Stimulated activated CD8-positive, alpha-beta memory T cell treated with anti-CD3 and anti-CD28 coated beads, Interleukin-4, amount 100 ng/mL, for 24 hours (primary cell): ENCODE measurements at places on chromosomes 4 and X.

GRCh38 chr4:185282968-185283367 lies 73.6 kb downstream of the SNX25 start:
- no peak for DNase-seq

GRCh38 chrX:150567645-150568319 lies 639 bp upstream of the MTM1 start:
- DNase-seq = no peak

DNA sequence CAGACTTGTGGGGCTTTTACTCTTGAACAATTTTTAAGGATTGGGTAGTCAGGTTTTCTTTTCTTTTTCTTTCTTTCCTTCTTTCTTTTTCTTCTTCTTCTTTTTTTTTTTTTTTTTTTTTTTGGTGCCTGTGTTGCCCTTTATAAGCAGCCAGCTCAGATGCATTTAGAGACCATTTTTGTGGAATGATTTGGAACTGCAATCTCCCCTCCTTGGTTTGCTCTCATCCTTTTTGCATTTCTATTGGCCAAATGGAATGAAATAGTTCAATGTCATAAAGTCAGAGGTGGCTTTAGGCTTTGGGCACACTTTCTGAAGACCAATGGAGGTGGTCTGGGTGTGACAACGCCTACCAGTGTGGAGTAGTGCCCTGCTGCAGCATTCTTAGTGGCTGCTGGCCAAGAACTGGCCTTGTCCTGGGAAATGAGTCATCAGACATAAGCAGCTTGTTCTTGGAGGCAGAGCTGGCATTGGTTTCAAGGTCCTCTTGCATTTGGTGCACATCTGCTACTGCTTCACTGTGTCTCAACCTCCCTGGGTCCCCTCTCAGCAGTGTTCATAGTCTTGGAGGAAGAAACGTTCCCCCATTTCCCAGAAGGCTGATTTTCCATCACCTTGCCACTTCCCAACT lies 84.5 kb downstream of the CT47B1 start:
- no peak for DNase-seq

GRCh38 chrX:1657367-1658070 lies 42.7 kb downstream of the ASMT start:
- DNase-seq = peak; percentile 22

DNA sequence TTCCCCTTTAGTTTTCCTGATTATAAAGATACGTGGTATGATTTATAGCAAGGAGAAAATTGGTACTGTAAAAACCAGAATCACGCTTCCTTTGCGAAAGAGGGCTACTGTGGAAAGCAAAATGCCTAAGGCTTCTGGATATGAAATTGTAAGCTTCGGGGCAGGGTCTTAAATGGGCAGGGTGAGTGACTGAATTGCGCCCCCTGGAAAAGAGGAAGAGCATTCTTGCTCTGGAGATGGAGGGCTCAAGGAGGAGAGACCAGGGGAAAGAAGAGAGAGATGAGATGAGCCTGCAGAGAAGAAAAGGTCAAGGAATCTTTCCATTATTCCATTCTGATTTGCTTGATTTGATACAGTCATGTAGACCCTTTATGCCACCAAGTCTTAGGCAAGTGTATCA lies 13.1 kb upstream of the ETNPPL start:
- DNase-seq = no peak

- DNase-seq = no peak
Observed at GRCh38 chr4:105149771-105150170, 3.1 kb downstream of the TET2 start.

GRCh38 chrX:110046001-110046400 lies 43.1 kb downstream of the TMEM164 start:
- DNase-seq = no peak

GRCh38 chr4:145278341-145279121 lies 98.1 kb upstream of the OTUD4 start:
- DNase-seq = no peak

DNA sequence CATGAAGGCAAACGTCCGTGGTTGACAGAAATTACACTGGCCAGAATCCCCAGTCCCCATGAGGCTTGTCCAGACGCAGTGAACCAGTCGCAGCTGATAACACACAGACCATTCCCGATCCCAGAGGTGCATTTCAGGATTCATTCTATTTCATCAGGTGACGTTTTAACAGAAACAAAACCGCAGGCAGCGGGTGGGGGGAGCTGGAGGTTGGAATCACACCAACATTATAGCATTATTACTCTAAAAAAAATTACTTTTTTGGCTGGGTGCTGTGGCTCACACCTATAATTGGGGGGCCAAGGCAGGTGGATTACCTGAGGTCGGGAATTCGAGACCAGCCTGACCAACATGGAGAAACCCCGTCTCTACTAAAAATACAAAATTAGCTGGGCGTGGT lies 25.2 kb downstream of the NOP14 start:
- DNase-seq = no peak

GRCh38 chr4:22680065-22680642 lies 12.6 kb upstream of the GBA3 start:
- DNase-seq = no peak

- DNase-seq = no peak
Observed at GRCh38 chrX:57044245-57044644, 48.9 kb upstream of the SPIN3 start.

- DNase-seq = no peak
Observed at GRCh38 chrX:31301941-31302340, 230.1 kb upstream of the FTHL17 start.

- no peak for DNase-seq
Observed at GRCh38 chr4:147830987-147831386, 99.1 kb downstream of the ARHGAP10 start.

DNA sequence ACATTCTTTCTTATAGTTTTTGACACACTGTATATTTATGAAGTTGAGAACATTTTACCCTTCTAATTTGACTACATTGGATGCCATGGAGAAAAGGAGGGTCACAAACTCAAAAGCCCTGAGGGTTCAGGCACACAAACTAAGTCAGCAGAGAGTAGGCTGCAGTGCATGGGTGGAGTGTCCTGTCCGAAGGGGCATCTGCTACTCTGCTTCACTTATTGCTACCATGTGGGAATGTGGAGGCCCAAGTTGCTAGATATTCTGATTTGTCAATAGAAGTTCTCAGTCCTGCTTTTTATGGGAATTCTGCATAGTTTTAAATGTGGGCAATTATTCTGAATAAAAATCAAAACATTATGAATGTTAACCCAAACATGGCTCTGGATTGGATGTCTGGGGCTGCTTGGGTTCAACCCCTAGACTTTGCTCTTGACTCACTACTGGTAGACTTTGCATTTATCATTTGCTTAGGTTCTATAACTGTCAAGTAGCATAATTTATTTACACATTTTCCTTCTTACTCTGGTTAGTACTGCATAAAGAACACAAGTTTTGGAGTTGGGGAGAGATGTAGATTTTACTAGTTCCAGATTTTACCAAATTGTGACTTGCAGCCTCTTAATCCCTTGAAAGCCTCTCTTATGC lies 255.1 kb downstream of the SPRY1 start:
- no peak for DNase-seq

DNA sequence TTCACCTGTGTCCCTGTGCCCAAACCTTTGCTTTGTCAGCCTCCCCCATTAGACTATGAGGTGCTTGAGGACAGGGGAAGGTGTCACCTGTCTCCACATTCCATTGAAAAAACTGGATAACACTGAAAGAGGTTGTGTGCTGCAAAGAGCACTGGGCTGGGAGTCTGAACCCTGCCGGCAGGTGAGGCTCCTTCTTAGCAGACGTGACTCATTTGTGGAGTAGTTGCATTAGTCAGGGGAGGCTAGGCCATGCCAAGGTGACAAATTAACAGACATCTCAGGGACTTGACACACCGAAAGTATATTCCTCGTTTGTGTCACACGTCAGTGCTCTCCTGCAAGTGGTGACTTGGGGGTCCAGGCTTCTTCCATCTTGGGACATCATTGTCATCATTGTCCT lies 95.9 kb upstream of the STX18 start:
- no peak for DNase-seq

GRCh38 chr4:172980219-172980618 lies 188.4 kb upstream of the GALNT7 start:
- DNase-seq = no peak

DNA sequence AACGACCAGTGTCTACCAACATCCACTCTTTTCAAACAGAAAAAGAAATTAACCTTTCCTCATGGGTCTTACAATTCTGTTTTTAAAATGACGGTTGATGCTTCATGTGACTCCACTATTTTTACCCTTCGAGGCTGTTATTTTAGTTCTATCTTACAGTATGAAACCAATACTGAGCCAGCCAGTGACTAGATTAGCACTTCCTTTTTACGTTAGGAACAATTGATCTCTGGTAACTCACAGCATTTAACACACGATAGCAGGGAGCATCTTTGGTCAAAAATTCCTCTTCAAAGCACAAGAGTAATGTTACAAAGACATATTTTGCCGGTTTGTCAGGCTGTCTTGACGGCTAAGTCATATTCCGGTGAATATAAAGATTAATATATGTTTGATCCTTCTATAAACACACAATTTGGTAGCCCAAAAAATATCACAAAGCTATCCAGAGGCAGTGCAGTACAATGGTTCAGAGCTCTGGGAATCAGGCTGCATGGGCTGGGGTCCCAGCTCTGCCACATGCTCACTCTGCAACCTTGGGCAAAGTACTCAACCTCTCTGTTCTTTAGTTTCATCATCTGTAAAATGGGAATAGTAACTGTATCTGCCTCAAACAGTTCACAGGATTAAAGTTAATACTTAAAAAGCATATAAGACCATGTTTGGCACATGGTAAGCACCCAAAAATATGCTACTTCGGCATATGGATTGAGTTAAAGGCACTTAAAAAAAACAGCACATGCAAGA lies 62.9 kb upstream of the TXK start:
- no peak for DNase-seq

- no peak for DNase-seq
Observed at GRCh38 chrX:101986586-101986985, 54.8 kb upstream of the ZMAT1 start.

DNA sequence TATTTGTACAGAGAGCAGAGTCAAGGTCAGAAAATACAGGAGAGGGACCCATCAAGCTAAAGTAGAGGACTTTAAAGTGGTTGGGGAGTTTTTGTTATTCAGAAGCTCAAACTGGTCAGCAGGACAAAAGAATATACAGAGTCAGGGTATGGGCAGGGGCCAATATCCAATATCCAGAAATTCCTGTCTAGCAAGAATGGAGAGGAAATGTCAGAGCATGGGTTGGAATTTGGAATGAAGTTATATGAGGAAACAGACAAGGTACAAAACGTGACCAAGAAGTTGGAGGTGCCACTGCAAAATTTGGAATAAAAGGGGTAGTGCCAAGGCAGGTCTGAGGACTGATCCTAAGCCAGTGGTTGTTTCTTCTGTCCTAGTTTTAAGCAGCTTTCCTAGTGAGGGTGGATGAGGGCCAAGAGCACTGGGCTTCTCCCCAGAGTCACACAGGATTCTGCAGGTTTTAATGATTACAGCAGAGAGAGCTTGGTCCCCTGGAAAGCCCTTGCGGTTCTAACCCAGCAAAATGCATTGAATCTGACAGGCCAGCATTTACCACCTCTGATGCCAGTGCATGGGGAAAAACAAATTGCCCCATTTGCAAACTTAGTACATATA lies 304.7 kb upstream of the FTHL17 start:
- no peak for DNase-seq

DNA sequence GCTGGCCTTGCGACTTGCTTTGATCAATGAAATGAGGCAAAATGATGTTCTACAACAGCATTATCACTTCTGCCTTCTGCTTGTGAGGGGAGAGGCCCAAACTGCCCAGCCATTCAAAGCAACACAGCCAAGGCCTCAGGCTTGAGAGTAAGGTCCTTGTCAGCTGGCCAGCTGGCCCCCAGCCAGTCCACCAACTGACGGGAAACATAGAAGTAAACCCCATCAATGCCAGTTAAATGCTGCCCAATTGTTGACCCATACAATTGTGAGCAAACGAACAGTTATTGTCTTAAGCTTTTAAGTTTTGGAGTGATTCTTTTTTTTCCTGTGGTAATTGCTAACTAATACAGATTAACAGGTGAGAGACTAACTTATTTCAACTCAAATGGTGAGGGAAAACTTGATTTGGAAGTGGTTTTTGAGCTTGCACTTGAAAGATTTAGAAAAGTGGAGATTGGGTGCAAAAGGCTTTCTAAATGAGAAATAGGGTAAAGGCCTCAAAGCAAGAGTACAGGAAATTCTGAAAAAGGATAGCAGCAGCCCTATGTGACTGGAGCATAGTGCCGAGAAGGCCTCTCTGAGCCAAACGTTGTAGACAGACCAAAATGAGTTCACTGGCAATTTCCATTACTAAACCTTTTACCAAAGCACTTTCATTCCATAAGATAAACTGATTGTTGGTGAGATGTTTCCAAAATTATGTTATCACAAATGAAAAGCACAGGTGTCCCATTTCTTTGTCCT lies 66.9 kb downstream of the ARHGEF38 start:
- no peak for DNase-seq

GRCh38 chrX:16718824-16719333 lies 533 bp upstream of the SYAP1 start:
- DNase-seq = no peak

GRCh38 chr4:38867478-38868058 lies at the start of gene FAM114A1:
TSS of gene FAM114A1 (plus strand) at chr4:38867806. CDS start at chr4:38878079, 10,273 bp downstream.
- no peak for DNase-seq

DNA sequence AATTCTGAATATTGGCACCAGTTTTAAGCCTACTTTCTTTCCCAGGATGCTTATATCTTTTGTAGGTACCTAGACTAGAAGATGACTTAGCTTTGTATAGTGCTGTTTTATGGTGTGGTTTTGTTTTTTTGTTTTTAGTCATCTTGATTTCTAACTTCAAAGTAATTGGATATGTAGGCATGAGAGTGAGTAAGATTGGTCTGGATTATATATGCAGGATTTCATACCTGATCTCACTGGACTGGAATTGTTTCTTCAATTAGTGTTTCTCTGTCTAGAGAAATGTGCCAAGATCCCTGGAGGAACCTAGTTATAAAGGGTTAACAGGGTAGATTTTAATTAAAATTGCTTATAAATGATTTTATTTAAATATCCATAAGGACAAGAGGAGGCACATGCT lies 23.1 kb downstream of the NAP1L5 start:
- DNase-seq = no peak

DNA sequence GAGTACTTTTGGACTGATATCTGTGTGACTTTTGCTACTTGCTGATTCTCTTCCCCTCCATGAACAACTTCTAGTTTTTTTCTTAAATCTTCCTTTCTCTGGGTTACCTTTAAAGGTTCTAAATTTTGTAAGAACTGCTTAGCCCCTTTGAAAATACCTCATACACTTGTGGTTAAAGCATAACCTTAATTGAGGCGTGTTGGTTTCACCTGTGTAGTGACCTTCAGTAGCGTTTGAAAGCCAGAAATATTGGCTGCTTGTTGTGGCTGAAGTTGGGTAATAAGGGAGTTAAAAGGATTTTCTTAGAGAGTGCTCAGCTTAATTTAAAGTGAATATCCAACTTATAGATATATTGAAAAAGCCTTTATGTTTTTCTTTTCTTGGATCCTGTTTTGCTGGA lies 32.0 kb downstream of the MAGEC1 start:
- no peak for DNase-seq

- no peak for DNase-seq
Observed at GRCh38 chr4:31918891-31919290, 1198.7 kb downstream of the PCDH7 start.

GRCh38 chr4:168766604-168767316 lies 243.3 kb downstream of the CBR4 start:
- DNase-seq = no peak
